ENCODE measurements at places on chromosomes 2 and 18. TPM values are rescaled to one million over a fixed set of nuclear protein-coding genes. Genes with fewer than 3 reads are reported as not detected.

The ARHGAP15 gene
- total RNA-seq: 10.8 TPM

GRCh38 chr2:184599872-184600222, 1.5 kb downstream of the ZNF804A start:
- H3K4me3 ChIP-seq: no peak overlapping the region
- no peaks in the 10 kb centered on the region for H3K27me3 ChIP-seq
- H3K36me3 ChIP-seq: no peaks in the 10 kb centered on the region
- H3K4me1 ChIP-seq: no peaks in the 10 kb centered on the region

GRCh38 chr2:179744401-179744800, 117.0 kb downstream of the ZNF385B start:
- peaks cover 3% of the 10 kb centered on the region for H3K27me3 ChIP-seq
- H3K36me3 ChIP-seq: no peaks in the 10 kb centered on the region
- H3K4me1 ChIP-seq: no peaks in the 10 kb centered on the region
- H3K27ac ChIP-seq: no peak overlapping the region
- no peak overlapping the region for H3K4me3 ChIP-seq
- no peak for DNase-seq

GRCh38 chr2:32641180-32641579, 13.3 kb downstream of the TTC27 start:
- no peaks in the 10 kb centered on the region for H3K27me3 ChIP-seq
- H3K4me1 ChIP-seq: no peaks in the 10 kb centered on the region
- no peak overlapping the region for H3K4me3 ChIP-seq
- DNase-seq: no peak
- peaks cover 26% of the 10 kb centered on the region for H3K36me3 ChIP-seq
- no peak overlapping the region for H3K27ac ChIP-seq

- DNase-seq: peak; percentile 10
- no peaks in the 10 kb centered on the region for H3K27me3 ChIP-seq
- peaks cover 21% of the 10 kb centered on the region for H3K4me1 ChIP-seq
- no peaks in the 10 kb centered on the region for H3K36me3 ChIP-seq
- peak overlapping the region; percentile 45 for H3K4me3 ChIP-seq
These were observed 433 bp downstream of the SH3RF3 start for GRCh38 chr2:109129356-109129920.

The AKAIN1 gene
- not detected for total RNA-seq

DNA sequence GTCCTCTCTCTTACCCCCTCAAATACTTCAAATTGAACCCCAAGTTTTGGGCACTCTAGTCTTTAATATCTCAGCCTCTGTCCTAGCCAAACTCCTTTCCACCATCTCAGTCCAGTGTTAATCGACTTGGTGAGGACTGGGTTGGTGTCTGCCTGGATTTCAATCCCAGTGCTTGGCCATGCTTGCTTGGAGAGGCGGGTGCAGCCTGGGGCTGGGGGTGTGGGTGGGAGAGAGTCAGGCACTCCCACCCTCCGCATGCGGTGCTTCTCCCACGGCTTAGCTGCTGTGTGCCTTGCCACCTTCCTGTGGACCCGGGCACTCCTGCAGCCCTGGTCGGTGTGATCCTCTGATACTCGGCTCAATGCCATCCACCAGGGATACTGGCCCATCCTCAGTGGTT, 220.8 kb upstream of the HDAC4 start:
- H3K27ac ChIP-seq: no peak overlapping the region
- no peaks in the 10 kb centered on the region for H3K27me3 ChIP-seq
- DNase-seq: no peak
- no peak overlapping the region for H3K4me3 ChIP-seq

DNA sequence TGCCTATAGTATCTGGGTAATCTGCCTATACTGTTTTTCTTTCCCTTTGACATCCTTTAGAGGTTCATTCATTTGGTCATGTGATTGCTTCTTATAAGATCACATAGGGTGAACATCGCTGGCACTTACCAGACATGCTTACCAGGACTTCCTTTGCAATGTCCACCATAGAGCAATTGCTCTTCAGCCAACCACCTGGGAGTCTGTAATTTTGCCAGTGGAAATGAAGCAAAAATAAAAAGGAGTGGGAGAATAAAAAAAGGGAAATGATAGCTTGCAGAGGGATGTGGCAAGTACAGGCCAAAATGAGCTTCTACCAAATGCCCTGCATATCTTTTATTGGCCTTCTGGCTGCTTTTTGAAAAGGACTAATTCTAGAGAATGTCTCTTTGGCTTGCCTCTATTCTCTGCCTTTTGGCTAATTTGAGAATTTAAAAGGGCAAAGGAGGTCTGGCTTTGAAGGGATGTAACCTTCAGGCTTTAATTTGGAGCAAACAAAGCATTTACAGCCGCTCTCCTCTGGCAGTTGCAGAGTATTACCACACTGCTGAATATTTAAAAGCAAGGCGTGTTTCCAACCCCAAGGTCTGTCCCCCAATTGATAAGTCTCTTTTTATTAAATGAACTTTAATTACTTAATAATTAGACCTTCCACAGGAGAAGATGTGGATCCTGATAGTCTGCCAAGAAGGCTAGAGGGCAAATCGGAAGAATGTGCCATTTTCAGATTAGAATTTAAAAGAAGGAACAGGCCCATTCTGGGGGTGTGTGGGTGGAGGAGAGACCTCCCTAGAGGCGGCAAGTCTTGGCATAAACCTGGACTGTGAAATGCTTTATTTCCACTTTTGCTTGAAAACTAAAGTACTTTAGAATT, 557.9 kb downstream of the DCC start:
- no peak for DNase-seq
- H3K4me3 ChIP-seq: no peak overlapping the region
- no peaks in the 10 kb centered on the region for H3K27me3 ChIP-seq
- no peak overlapping the region for H3K27ac ChIP-seq
- H3K36me3 ChIP-seq: no peaks in the 10 kb centered on the region
- no peaks in the 10 kb centered on the region for H3K4me1 ChIP-seq

The IL1R2 gene
- 3.8 TPM for total RNA-seq

DNA sequence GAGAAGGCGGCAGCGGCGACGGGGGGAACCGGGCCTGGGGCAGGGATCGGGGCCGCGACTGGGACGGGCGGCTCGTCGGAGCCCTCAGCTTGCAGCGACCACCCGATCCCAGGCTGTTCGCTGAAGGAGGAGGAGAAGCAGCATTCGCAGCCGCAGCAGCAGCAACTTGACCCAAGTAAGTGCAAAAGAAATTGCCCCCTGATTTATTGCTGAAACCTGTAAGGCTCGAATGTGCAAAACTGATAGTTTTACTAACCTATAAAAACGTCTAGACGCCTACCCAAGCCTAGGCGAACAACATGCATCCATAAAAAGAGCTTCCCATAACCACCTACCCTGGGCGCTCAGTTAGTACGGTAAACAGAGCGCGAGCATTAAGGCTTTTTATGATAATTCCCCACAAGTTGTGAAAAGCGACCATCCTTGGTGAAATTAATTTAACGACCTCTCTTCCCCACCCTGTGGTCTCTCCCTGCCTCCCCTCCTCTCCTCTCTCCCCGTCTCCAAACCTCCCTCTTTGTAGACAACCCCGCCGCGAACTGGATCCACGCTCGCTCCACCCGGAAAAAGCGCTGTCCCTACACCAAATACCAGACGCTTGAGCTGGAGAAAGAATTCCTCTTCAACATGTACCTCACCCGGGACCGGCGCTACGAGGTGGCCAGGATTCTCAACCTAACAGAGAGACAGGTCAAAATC, 1.0 kb downstream of the HOXD9 start:
- H3K27ac ChIP-seq: no peak overlapping the region
- no peaks in the 10 kb centered on the region for H3K36me3 ChIP-seq
- peaks cover 15% of the 10 kb centered on the region for H3K4me1 ChIP-seq
- peak overlapping the region; percentile 28 for H3K4me3 ChIP-seq
- peaks cover 75% of the 10 kb centered on the region for H3K27me3 ChIP-seq

The ARHGEF4 gene
- total RNA-seq: 15.6 TPM

DNA sequence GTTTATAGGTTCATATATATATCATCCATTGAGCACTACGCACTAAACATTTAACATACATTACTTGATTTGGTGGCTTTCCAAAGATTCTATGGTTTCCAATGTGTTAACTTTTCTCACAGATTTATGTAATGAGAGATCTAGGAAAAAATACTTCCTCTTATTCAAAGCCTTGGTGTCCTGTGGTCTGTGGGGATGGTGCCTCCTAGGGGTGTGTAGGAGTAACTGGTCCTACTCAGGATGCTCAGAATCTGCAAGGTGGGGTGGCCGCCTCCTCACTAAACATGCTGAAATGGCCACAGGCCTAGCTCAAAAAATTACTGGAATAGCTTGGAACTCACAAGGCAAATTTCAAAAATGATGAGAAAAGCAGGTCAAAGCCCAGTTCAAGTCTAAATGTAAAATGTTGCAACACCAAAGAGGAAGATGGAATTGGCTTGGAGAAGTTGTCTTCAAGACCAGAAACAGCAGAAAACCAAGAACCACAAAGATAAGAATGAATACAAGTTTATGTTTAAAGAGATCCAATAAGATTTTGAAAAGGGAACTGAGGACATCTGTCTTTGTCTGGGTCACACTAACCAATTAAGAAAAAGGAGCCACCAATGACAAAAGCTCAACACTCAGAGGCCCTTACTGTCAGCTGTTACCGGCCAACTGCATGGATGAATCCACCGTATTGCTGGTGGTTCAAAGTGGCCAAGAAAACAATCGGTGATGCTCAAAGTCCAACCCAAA, 11.5 kb downstream of the GPR55 start:
- no peak overlapping the region for H3K4me3 ChIP-seq
- no peak for DNase-seq
- no peaks in the 10 kb centered on the region for H3K27me3 ChIP-seq

- no peaks in the 10 kb centered on the region for H3K27me3 ChIP-seq
- H3K4me3 ChIP-seq: no peak overlapping the region
- no peak overlapping the region for H3K27ac ChIP-seq
- H3K4me1 ChIP-seq: no peaks in the 10 kb centered on the region
These were observed 183.9 kb upstream of the ETAA1 start for GRCh38 chr2:67213270-67213670.

- H3K4me3 ChIP-seq: no peak overlapping the region
- no peaks in the 10 kb centered on the region for H3K27me3 ChIP-seq
- no peaks in the 10 kb centered on the region for H3K36me3 ChIP-seq
- no peaks in the 10 kb centered on the region for H3K4me1 ChIP-seq
These were observed 637.5 kb downstream of the PLCL1 start for GRCh38 chr2:198441901-198442300.

The RAB6C gene
- 0.40 TPM for total RNA-seq

GRCh38 chr2:216694082-216694825, 1.1 kb downstream of the IGFBP5 start:
- H3K27me3 ChIP-seq: no peaks in the 10 kb centered on the region
- H3K27ac ChIP-seq: peak overlapping the region; percentile 83
- H3K4me3 ChIP-seq: peak overlapping the region; percentile 81
- DNase-seq: peak; percentile 83
- H3K4me1 ChIP-seq: peaks cover 51% of the 10 kb centered on the region

DNA sequence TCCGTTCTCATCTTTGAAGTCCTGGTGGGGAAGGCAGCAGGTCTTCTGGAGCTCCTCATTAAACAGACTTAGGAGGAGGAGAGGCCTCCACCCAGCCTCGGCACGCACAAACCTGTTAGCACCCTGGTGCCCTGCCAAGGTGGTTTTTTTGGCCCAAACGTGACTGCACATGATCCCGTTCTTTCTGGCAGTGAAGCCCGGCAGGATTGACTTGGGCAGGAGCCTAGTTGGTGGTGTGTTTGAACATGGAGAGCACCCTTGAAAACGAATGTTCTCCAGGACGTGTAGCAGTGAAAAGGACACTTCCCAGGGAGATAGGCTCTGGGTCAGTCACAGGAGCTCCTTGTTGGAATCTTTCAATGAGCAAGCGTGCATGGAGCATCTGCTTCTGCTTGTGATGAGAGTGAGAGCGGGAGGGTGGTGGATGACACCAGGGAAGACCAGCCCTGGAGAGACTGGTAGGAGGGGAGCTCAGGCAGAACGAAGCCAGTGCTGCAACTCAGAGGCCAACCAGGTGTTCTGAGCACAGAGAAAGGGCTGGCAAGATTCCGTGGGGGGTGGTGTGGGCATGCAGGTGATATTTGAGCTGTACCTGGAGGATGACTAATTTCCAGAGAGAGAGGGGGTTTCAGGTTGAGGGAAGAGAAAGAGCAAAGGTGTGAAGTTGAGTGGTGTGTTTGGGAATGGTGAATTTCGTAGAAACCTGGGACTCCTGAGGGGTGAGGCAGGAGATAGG, 73.8 kb downstream of the TANC1 start:
- H3K36me3 ChIP-seq: no peaks in the 10 kb centered on the region
- H3K4me1 ChIP-seq: peaks cover 45% of the 10 kb centered on the region
- H3K27me3 ChIP-seq: no peaks in the 10 kb centered on the region
- DNase-seq: peak; percentile 75
- H3K4me3 ChIP-seq: no peak overlapping the region

- no peaks in the 10 kb centered on the region for H3K4me1 ChIP-seq
- no peak overlapping the region for H3K27ac ChIP-seq
- no peak for DNase-seq
- no peaks in the 10 kb centered on the region for H3K27me3 ChIP-seq
- no peak overlapping the region for H3K4me3 ChIP-seq
These were observed 395.0 kb downstream of the ZNF516 start for GRCh38 chr18:76099931-76100457.

DNA sequence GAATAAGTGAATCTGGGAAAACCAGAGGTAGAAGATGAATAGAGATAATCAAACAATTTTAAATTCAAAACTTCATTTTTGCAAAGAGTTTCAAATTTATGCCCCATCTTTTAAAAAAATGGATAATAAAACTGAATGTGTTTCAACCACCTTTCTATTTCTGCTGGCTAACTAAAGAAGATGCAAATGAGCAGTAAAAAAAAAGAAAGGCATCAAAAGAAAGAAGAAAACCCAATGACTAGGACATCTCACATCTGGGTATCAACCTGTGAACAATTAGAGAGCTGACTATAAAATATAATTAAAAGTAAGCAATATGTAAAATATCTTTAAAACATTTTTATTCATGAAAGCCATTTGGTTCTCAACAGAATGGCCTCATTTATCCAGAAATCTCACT, 2.5 kb downstream of the PGAP1 start:
- DNase-seq: no peak
- H3K4me1 ChIP-seq: no peaks in the 10 kb centered on the region
- no peak overlapping the region for H3K4me3 ChIP-seq
- H3K27ac ChIP-seq: no peak overlapping the region

DNA sequence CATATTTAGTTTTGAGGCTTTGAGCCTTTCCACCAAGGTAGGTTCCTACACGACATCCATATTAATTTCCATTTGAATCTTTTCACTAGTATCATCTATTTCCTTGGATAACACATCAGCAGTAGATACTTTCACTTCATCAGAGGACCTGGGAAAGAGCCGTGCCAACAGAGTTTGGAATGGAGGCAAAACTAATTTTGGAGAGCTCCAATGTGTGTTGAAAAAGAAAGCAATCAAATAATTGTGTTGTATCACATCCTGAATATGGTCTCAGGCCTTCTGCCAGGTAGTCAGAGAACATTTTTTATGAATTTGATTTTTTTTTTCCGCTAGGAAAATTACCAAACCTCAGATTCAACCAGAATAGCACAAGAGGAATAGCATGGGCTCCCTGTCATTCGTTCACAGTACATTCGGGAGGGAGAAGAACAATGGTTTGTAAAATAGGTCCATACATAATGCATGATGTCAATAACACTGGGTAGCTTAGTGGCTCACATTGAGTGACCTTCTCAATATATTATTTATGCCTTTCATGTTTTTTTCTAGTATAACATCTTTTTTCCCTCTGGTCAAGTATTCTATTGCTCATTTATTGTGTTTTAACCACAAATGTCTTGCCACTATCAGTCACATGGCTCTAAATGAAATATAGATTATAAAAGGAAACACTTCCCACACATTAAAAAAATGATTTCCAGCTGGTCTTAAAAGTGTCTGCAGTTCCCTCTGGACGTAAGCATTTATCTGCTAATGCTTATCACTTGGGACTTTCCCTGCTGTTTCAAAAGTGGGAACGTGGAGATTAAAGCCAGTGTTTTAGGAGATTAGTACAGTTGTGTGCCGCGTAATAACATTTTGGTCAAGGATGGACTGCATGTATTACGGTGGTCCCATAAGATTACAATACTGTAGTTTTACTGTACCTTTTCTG, 68.6 kb upstream of the RAPH1 start:
- H3K27ac ChIP-seq: no peak overlapping the region
- H3K4me1 ChIP-seq: peaks cover 5% of the 10 kb centered on the region
- H3K27me3 ChIP-seq: no peaks in the 10 kb centered on the region
- no peaks in the 10 kb centered on the region for H3K36me3 ChIP-seq
